Mammary epithelial cell (primary cell): ENCODE measurements at places on chromosomes 11 and 22.
A peak's percentile ranks its signal among the peaks of the same experiment; 100 is the strongest.

GRCh38 chr11:119783466-119784400 is 54.7 kb upstream of the NECTIN1 start:
- DNase-seq = peak; percentile 8

- no peak for DNase-seq
These were observed 58.6 kb downstream of the BRD1 start for GRCh38 chr22:49768951-49769690.

DNA sequence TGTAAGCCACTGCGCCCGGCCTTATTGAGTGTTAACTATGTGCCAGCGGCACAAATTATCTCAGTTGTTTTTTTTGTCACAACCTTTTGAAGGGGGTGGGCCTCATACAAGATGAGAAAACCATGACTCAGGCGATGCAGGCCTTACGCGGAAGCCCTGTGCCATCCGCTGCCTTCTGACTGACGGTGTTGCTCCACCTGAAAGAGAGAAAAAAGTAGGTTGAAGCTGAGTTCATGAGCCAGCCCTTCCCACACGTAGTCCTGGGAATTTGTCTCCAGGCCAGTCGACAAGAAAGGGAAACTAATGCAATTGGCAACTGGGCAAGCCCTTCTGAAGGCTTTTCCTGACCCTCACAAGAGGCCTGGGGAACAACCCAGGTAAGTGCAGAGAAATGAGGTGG is 96.9 kb upstream of the CRYBB3 start:
- no peak for DNase-seq

DNA sequence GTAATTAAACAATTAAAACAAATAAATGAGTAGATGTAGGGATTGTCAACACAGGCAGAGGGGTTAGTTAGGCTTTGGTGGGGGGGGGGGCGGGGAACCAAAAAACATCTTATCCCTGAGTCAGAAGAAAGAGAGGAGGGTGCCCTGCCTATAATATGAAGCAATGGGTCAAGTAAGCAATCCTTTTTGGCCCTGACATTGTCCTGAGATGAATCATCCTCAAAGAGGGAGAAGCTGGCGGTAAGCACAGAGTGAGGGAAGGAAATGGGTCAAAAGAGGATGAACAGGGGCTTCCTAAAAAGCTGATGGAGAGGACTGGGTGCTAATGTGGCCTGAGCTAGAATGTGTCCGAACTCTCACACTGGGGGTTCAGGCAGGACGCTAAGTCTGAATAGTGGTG is 4.7 kb downstream of the OLFML1 start:
- peak; percentile 29 for DNase-seq

DNA sequence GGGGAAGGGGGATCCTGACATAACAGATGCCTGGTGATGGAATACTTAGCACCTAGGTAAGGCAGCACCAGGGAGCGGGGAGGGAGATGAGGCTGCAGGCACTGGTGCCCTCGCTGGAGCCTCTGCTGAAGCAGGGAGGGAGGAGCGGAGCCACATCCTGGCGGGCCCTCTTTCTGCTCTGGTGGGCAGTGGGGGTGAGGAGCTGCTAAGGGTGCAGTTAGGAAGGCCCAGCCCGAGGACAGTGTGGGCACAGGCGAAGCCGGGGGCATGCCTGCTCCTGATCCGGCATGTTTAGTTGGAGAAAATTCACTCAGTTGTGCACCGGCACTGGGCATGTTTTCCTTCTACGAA is 83.9 kb downstream of the MED15 start:
- DNase-seq = no peak

GRCh38 chr11:60991457-60991856 is 20.0 kb downstream of the CD6 start:
- no peak for DNase-seq

GRCh38 chr11:104337273-104337672 is 173.3 kb upstream of the PDGFD start:
- DNase-seq = peak; percentile 6

DNA sequence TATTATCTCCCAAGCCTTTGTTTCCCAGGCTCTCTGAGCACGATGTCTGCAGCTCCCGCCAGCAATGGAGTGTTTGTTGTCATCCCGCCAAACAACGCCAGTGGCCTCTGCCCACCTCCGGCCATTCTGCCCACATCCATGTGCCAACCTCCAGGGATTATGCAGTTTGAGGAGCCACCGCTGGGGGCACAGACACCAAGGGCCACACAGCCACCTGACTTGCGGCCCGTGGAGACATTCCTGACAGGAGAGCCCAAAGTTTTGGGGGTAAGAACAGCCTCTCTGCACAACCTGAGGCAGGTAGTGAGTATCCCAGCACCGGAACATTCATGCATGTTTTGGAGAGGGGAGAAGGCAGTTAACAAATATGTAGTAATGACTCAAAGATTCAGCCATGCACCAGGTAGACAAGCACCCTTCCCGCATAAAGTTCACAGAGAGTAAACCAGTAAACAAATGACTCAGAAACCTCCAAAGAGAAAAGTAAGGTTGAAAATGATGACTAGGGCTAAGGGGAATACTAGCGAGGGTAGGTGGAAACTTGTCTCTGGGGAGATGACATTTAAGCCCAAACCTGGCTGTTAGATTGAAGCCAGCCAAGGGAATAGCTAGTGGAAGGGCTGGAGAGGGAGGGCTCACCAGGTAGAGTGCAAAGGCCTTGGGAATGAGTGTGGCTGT is 7.2 kb downstream of the MS4A15 start:
- DNase-seq = no peak

- no peak for DNase-seq
These were observed 260.8 kb downstream of the MIAT start for GRCh38 chr22:26918226-26918625.

GRCh38 chr11:15958910-15959309 is 397.4 kb downstream of the SOX6 start:
- DNase-seq = no peak

DNA sequence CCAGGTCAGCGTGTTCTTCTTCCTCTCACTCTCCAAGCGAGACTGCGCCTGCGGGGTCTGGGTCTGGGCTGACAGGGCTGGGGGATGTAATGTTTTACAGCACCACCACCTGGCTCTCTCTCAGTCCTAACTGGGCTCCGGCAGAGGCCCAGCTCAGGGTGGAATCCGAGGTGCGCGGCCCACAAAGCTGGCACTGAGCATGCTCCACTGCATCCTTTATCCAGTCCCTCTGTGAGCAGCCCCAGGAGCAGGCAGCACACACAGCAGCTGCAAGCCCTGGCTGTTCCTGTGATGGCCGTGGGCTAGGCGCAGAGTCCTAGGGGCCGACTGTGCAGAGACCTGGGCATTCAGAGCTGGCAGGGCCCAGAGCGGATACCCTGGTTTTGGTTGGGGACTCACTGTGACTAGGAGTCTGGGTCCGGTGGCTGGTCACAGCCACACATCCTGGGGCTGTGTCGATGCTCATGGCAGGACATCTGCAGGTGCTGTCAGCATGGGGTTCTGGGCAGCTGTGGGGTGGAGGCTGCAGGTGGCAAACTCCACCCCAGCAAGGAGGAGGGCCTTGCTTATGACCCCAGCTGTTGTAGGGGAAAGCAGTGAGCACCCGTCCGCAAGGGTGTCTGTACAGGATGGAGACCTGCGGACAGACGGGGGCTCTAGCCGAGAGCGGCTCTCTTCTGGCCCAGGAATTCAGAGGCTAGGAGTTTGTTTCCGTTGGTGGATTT is 4.0 kb downstream of the LRRC75B start:
- no peak for DNase-seq

DNA sequence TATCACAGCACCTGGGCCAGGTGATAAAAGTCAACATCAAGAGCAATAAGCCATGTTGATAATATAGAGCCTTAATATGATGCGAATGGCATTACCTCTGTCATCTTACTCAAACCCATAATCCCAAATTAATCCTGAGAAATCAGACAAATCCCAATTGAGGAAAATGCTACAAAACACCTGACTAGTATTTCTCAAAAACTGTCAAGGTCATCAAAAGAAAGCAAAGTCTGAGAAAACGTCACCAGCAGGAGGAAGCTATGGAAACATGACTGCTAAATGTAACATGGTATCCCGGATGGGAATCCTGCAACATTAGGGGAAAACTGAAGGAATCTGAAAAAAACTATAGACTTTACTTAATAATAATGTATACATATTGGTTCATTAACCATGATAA is 29.6 kb downstream of the ASCL2 start:
- no peak for DNase-seq

- DNase-seq = no peak
These were observed 1.3 kb downstream of the ARHGEF12 start for GRCh38 chr11:120337355-120338106.
